Hypothalamus (tissue), 51 donors: ENCODE measurements at places on chromosomes 4 and X.

DNA sequence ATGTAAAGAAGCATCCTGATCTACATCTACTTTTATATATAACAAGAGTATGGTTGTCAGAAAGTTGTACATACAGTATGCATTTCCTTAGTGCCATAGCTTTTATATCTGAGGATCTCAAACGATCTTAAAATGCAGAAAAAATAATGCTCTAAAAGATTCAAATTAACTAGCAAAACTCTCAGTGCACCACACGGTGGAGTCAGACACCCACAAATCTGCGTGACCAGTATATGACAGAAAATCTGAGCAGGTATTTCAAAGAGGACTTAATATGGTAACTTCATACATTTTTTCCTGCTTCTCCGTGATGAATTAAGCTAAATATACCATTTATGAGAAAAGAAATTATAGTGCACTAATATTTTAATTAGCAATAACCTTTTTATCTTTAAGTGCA, 803.0 kb downstream of the DMD start:
- no peak for DNase-seq

GRCh38 chrX:47358387-47359065, 11.9 kb upstream of the ZNF157 start:
- DNase-seq, result no peak

DNA sequence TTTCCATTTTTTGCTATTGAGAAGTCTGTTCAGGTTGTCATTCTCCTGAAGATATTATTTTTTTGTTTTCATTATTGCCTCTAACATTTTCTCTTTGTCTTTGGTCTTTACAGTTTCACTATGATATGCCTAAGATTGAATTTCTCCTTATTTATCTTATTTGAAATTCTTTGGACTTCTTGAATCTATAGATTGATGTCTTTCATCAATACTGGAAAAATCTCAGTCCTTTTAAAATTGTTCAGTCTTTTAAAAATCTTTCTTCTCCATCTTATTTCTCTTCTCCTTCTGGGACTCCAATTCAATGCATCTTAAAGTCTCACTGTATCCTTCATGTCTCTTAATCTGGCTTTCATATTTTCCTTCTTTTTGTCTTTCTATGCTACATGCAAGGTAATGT, 86.7 kb downstream of the KIT start:
- no peak for DNase-seq

DNA sequence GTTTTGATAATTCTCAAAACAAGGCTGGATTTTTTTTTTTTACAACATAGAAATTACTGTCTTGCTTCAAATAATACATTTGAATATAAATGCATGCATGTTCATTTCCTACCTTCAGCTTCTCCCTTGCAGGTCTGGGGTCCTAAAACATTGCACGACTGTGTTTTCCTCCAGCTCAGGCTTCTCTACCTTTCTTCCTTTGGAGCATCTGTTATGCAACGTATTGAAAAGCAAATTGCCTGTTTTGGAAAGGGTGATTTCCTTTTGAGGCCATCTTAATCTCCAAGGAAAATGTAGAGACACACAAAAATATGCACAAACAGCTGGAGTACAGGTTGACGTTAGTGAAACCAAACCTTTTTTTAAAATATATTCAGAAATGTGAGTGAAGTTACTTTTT, 115.6 kb upstream of the TLL1 start:
- no peak for DNase-seq

- DNase-seq, result no peak
Observed at GRCh38 chr4:19880206-19880605, 371.5 kb upstream of the SLIT2 start.

DNA sequence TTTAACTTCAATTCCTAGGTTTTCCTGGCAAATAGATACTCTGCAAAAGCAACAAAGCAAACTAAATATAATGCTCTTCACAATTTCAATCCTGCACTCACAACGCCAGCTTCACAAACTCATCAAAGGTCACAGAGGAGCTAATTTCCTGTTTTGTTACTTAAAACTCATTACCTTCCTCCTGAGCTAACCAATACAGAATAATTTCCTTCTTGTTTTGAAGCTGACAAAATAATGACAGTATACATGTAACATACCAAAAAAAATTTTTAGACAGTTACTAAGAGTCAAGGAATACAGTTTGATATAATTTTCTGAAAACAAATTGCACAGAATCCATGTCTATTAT, 17.9 kb downstream of the CNOT6L start:
- no peak for DNase-seq

DNA sequence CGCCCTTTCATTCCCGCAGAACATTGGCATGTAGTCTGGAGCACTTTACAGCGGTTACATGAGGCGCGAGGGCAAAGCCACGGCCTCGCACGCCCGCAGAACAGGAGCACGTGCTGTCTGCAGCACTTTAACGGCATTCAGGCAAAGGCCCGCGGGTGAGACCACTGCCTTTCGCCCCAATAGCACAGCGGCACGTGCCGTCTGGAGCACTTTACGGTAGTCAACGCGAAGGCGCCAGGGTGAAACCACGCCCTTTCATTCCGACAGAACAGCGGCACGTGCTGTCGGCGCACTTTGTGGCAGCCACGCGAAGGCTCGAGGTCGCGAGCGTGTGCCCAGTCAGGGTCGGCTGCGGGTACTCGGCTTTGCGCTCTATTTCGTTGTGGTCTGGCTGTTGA, at the start of gene MPC1L:
MPC1L (plus strand) TSS at position 290 of the 398 bp plus-strand sequence. CDS start 138 bp downstream, outside the sequence.
- DNase-seq, result no peak

DNA sequence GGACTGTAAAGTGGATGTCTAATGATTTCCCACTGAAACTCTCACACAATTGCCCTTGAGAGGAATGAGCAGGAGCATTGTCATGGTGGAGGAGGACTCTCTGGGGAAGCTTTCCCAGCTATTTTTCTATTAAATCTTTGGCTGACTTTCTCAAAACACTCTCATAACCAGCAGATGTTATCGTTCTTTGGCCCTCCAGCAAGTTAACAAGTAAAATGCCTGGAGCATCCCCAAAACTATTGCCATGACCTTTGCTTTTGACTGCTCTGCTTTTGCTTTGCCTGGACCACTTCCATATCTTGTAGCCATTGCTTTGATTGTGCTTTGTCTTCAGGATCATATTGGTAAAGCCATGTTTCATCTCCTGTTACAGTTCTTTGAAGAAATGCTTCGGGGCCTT, 120.2 kb upstream of the PDE5A start:
- DNase-seq, result no peak

DNA sequence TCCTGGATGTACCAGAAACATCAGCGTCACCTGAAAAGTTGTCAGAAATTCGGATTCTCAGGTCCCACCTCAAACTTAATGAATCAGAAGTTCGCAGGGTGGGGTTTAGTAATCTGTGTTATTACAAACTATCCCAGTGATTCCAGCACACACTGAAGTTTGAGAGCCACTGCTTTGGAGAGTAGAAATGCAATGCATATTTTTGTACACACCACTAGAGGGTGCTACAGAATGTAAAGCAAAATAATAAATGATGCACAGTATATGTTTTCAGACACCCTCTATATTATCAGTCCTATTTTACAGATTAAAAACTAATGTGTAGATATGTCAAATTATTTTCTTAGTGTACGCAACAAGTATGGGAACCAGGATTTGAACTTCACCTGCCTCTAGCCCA, 2.4 kb upstream of the MORF4L2 start:
- no peak for DNase-seq
